NCI-H1930 (cell line): ENCODE measurements at places on chromosomes 12 and 14.

DNA sequence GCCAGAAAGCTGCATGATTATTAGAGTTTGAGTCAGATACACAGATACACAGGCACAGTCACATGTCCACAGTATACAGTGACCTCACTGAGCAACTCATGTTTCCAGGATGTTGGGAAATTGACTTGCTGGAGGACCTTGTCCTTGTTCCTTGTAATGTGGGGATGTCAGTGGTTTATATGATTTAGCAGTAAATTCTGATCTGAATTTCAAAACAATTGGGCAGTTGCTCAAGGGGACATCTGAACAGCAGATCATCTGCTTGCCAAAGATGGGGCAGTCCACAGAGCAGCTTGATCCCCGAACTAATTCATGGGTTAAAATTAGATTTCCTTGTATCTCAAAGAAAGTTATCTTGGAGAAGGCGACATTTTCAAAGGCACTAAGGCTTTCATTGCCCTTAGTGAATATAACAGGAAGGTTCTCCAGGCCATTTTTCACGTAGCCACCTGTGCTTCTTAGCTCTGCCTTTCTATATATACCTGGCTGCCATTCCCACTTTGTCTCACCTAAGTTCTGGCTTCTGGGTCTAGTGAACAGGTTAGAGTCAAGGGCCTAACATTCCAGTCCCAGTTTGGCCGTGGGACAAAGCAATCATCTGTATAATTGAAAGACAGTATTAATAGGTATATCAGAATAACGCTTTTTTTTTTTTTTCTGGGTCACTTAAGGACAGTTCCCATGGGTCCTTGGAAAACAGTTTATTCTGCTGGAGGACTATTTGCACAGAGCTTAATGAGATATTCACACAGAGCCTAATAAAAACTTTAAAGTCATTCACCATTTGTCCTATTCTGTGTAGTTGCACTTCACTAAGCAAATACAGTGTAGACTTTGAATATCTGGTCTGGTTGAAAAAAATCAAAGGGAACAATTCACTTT, 64.9 kb upstream of the STRN3 start:
- DNase-seq: no peak

GRCh38 chr14:93693914-93694313, 94.4 kb downstream of the PRIMA1 start:
- DNase-seq: no peak

- DNase-seq: no peak
These were observed 9.2 kb upstream of the HSP90AA1 start for GRCh38 chr14:102095871-102096568.

DNA sequence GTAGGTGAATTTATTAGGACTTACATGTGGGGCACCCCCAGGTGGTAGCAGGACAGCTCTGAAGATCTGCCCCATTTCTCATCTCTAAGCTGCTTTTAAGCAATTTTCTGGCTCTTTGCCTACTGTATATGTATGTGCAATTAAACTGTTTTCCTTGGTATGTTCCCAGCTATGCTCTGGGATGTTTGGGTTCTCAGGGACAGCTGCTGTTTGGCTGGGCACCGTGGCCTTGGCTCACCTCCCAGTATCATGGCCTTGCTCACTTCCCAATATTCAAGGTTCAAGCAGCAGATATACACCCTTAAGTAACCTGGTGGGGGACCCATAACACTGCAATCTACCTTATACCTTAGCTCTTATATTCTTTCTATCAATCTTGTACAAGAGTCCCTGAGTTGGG, 53.7 kb upstream of the KITLG start:
- no peak for DNase-seq

GRCh38 chr12:8156416-8156815, 399 bp upstream of the ZNF705A start:
- no peak for DNase-seq

DNA sequence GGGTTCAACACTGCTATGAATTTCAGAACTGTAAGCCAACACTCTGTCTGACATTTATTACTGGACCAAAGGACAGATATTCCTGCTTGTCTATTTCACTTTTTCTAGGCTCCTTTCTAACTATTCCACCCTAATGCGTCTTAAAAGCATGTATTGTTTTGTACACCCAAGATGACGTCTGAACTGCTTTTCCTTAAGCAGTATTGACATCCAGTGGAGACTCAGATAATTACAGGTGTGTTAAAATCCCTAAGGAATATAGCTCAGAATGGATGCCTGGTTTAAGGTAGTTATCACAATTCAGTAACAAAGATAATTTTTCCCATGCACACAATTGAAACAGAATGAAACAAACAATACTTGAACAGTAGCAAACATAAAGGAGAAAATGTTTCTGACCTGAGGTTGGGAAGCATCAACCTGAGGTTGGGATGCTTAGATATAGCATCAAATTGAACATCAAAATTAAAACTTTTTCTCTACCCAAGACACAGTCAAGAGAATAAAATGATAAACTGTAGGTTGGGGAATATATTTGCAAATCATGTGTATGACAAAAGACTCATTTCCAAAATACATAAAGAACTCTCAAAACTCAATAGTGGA, 93.7 kb upstream of the PTPRR start:
- no peak for DNase-seq

GRCh38 chr12:3980504-3981272, 107.5 kb upstream of the PARP11 start:
- DNase-seq: no peak

GRCh38 chr14:67432050-67432564, 20.1 kb upstream of the PLEK2 start:
- DNase-seq: no peak

DNA sequence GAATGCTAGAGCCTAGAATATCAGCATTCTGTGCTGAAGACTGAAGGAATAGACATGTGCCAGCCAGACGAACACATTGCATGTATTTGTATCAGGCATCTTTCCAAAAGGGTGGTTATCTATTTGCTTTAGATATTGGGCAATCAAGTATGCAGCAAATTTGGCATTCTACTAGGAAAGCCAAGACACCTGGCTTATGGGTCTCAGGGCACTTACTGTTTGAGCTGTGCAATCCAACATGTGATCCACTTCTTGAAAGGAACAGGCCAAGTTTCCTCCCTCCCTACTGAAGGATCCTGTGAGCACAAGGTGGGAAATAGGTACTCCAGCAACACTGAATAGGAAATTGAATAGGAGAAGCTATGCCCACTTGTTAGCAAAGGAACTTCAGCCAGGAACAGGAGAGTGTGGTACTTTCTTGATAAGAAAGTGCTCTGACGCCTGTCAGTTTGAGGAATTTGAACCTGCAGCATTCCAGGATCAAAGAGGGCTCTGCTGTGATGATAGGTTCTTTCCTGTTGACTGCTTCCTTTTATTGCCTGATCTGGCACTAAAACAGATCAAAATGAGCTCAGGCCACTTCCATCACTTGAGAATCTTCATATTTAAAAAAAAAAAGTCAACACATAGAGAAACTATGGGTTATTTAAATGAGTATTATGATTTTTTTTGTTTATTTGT, 20.6 kb downstream of the OR6S1 start:
- DNase-seq: no peak

- no peak for DNase-seq
These were observed 188.3 kb downstream of the CAPZA3 start for GRCh38 chr12:18926188-18926587.

- no peak for DNase-seq
These were observed 182.3 kb downstream of the KIF26A start for GRCh38 chr14:104320611-104321086.

- DNase-seq: no peak
These were observed 24.7 kb downstream of the TRAPPC6B start for GRCh38 chr14:39145266-39145966.

GRCh38 chr14:99936056-99936455, 129.2 kb upstream of the EVL start:
- DNase-seq: no peak

DNA sequence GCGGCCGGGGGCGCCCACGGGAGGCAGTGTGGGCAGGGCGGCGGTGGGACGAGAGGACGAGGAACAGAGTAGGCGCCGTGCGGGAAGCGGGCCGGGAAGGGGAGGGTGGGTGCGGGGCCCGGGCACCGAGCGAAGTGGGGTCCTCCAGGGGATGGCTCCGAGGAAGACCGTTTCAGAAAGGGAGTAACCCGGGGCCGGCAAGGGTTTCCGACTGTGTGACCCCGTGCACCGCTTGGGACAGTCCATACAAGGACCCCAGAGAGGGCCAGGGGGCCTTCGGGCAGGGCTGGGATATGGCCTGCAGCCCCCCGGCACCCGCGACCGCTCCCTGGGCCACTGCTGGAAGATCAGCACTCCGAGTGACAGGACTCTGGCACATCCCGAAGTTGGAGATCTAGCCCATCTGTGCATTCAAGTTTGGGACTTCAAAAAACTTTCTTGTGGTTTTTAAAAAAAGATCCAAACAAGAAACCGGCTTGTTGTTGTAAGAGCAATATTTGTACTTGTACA, 448 bp downstream of the TSPAN9 start:
- no peak for DNase-seq

GRCh38 chr12:122437656-122438121, 15.2 kb upstream of the CLIP1 start:
- DNase-seq: no peak

DNA sequence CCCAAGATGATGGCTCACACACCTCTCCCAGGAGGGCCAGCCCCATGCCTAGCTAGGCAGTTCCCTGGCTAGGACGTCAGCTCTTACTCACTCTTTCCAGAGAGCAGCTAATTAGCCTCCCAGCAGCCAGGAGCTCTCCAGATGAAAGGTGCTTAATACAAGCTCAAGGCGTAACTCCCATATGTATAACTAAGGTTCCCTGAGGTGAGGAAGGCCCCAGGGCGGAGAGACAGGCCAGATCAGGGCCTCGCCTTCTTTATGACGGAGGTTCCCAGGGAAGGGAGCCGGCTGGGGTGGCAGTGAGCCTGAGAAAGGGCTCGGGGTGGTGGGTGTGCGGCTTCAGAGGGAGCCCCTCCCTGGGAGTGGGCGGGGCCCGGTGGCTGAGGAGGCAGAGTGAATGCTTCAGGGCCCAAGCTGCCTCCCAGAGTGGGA, 26.4 kb upstream of the ZFP36L1 start:
- no peak for DNase-seq

GRCh38 chr12:46364777-46365580, 7.6 kb downstream of the SLC38A2 start:
- DNase-seq: no peak

DNA sequence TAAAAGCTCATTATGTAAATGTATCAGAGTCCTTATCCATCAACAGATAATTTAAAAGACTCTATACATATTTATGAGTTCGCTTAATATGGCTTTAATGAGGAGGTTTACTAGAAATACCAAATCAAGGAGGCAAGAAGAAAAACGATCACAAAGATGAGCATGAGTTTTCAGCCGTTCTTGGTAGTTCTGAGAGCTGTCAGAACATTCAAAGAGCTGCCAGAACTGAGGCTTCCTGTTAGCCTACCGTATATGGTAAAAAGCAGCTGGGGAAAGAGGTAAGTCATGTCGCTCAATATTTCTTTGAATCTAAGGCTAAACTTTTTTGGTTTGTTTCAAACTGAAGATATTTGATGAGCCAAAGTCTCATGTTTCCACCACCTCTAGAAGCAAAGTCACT, 115.3 kb upstream of the PLXNC1 start:
- no peak for DNase-seq

- DNase-seq: no peak
These were observed 18.6 kb downstream of the LGMN start for GRCh38 chr14:92729634-92730358.

- DNase-seq: no peak
These were observed 35.1 kb downstream of the TRPV4 start for GRCh38 chr12:109797905-109798669.
